ENCODE measurements at places on chromosomes 5 and 9. TPM values are rescaled to one million over a fixed set of nuclear protein-coding genes. Genes with fewer than 3 reads are reported as not detected.

- peaks cover 42% of the 10 kb centered on the region for H3K4me1 ChIP-seq
- peak overlapping the region; percentile 98 for H3K4me3 ChIP-seq
- peaks cover 16% of the 10 kb centered on the region for H3K36me3 ChIP-seq
- no peak for DNase-seq
These were observed 700 bp downstream of the SKP2 start for GRCh38 chr5:36152324-36153297.

DNA sequence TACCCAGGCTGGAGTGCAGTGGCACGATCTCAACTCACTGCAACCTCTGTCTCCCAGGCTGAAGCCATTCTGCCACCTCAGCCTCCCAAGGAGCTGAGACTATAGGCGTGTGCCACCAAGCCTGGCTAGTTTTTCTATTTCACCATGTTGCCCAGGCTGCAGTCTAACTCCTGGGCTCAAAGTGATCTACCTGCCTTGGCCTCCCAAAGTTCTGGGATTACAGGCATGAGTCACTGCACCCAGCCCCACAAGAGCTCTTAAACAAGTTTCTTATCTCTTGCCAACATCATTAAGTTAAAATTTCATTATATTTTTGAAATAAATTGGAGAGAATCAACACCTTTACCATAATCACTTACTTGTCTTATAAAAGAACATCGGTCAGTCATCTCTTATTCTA is 280.3 kb downstream of the ARHGEF28 start:
- no peak overlapping the region for H3K27ac ChIP-seq
- H3K36me3 ChIP-seq, result no peaks in the 10 kb centered on the region
- peaks cover 8% of the 10 kb centered on the region for H3K27me3 ChIP-seq
- no peak overlapping the region for H3K4me3 ChIP-seq
- no peaks in the 10 kb centered on the region for H3K4me1 ChIP-seq

Gene TTC23L
- polyA plus RNA-seq, result 0.29 TPM

DNA sequence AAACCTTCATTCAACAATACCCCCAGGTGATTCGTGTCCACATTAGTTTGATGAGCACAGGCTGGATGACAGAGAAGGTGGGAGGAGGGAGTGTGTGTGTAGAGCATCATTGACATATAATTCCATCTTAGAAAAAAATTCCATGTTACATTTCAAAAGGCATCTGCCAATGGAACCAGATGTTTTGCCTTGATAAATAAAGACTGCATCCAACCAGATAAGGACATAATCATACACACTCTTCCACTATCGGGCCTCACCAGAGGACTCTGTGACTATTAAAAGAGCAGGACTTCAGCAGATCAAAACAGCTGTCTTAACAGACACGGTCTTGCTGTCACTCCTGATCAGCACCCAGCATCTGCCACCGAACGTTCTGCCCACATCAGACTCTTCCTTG is 96.4 kb upstream of the SPIN1 start:
- no peak overlapping the region for H3K4me3 ChIP-seq
- no peaks in the 10 kb centered on the region for H3K27me3 ChIP-seq
- DNase-seq, result no peak

Gene STC2
- not detected for polyA plus RNA-seq

Gene SLC6A3
- not detected for polyA plus RNA-seq

GRCh38 chr9:131641618-131642495 is 96.5 kb downstream of the PRRT1B start:
- H3K27me3 ChIP-seq, result no peaks in the 10 kb centered on the region
- DNase-seq, result no peak
- peaks cover 26% of the 10 kb centered on the region for H3K36me3 ChIP-seq
- no peak overlapping the region for H3K4me3 ChIP-seq
- H3K4me1 ChIP-seq, result peaks cover 11% of the 10 kb centered on the region

- no peak overlapping the region for H3K4me3 ChIP-seq
- no peak overlapping the region for H3K27ac ChIP-seq
- H3K4me1 ChIP-seq, result no peaks in the 10 kb centered on the region
- no peak for DNase-seq
- H3K36me3 ChIP-seq, result no peaks in the 10 kb centered on the region
These were observed 77.5 kb upstream of the XPA start for GRCh38 chr9:97774673-97775072.

Gene ERCC6L2
- 40.7 TPM for polyA plus RNA-seq

DNA sequence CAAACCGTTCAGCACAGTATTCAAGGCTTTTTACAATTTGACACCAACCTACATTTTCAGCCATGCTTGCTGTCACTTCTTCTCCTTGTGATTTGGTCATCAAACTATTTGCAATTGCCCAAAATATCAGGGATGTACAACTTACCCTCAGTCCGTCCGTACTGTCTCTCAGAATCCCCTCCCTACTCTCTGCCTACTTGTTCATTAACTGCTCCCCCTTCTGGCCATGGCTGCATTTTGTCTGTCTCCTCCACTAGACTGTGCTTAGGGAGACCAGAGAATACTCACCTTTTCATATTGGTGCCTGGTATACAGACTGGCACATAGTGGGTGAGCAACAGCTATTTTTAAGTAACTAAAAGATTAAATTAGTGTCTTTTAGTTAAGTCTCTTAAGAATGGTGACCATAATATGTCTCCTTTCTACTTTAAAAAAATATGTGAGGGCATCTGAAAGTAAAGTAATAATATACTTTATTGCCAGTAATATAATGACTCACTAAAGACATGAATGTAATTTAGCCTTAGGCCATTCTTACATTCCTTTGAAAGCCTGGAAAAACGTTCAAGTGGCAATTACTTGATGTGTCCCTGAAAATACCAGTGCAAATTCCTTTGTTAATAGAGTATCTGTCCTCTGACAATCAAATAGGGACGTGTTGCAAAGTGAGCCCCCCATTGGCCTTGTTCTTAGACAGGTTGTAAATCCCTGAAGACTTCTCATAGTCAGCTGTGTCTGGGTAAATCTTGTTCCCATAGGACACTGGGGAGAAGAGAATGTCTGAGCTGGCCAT is 27.8 kb downstream of the PRLR start:
- H3K27ac ChIP-seq, result no peak overlapping the region
- H3K36me3 ChIP-seq, result no peaks in the 10 kb centered on the region
- no peak overlapping the region for H3K4me3 ChIP-seq
- no peaks in the 10 kb centered on the region for H3K4me1 ChIP-seq
- peak; percentile 24 for DNase-seq
- H3K27me3 ChIP-seq, result peaks cover 26% of the 10 kb centered on the region

Gene MIGA2
- 2.7 TPM for polyA plus RNA-seq

- no peaks in the 10 kb centered on the region for H3K27me3 ChIP-seq
- no peak overlapping the region for H3K27ac ChIP-seq
- H3K4me3 ChIP-seq, result no peak overlapping the region
- no peaks in the 10 kb centered on the region for H3K36me3 ChIP-seq
These were observed 447.8 kb downstream of the ENC1 start for GRCh38 chr5:74192606-74193299.

- H3K36me3 ChIP-seq, result no peaks in the 10 kb centered on the region
- DNase-seq, result no peak
- H3K4me1 ChIP-seq, result no peaks in the 10 kb centered on the region
- H3K27ac ChIP-seq, result no peak overlapping the region
These were observed 648.7 kb downstream of the IRX1 start for GRCh38 chr5:4244306-4244705.

GRCh38 chr5:72288924-72289323 is 31.1 kb downstream of the MRPS27 start:
- no peaks in the 10 kb centered on the region for H3K36me3 ChIP-seq
- DNase-seq, result no peak
- H3K4me1 ChIP-seq, result peaks cover 44% of the 10 kb centered on the region
- no peaks in the 10 kb centered on the region for H3K27me3 ChIP-seq

- DNase-seq, result no peak
- no peaks in the 10 kb centered on the region for H3K4me1 ChIP-seq
- no peaks in the 10 kb centered on the region for H3K36me3 ChIP-seq
These were observed 2174.1 kb upstream of the WWC1 start for GRCh38 chr5:166117072-166118066.

Gene CCL27
- polyA plus RNA-seq, result not detected

- no peaks in the 10 kb centered on the region for H3K4me1 ChIP-seq
- no peaks in the 10 kb centered on the region for H3K36me3 ChIP-seq
- H3K4me3 ChIP-seq, result no peak overlapping the region
- DNase-seq, result no peak
- no peaks in the 10 kb centered on the region for H3K27me3 ChIP-seq
These were observed 728.8 kb downstream of the NR2F1-AS1 start for GRCh38 chr5:92852219-92852618.

DNA sequence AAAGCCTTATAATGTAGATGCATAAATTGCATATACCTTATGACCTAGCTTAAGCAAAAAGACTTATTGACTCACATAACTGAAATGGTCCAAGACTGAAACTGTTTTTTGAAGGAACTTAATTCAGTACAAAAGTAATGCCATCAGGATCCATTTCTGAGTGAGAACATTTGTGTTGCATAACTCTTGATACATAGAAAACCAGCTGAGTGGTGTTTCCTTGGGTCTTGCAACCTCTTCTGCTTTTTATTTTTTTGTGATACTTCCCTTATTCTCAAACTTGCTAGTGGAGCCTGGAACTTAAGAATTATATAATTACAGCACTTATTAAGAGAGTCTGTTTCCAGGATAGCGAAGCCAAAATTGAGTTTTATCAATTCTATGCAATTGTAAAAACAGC is 272.0 kb downstream of the MAN2A1 start:
- H3K27me3 ChIP-seq, result no peaks in the 10 kb centered on the region
- no peak for DNase-seq
- H3K27ac ChIP-seq, result no peak overlapping the region
- no peaks in the 10 kb centered on the region for H3K4me1 ChIP-seq
- no peaks in the 10 kb centered on the region for H3K36me3 ChIP-seq

- H3K36me3 ChIP-seq, result peaks cover 9% of the 10 kb centered on the region
- H3K27ac ChIP-seq, result no peak overlapping the region
- no peak overlapping the region for H3K4me3 ChIP-seq
- DNase-seq, result no peak
These were observed 55.0 kb upstream of the SLC46A2 start for GRCh38 chr9:112945620-112946208.

DNA sequence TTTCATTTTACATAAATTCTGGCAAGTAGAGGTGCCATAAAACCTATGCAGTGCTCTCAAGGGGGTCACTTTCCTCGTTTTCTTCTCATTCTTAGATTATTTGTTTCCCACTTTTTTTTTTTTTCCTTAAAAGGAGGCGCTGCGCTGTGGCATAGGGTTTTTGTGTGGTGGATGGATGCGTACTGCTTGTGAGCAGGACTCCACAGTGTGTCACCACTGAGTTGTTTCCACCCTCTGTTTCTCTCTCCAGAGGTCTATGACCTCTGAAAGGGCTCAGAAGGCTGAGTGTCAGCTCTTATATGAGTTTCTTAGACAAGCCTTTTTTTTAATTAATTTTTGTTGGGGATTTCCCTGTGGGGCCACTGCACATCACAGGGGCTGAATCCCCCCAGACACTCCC is 13.6 kb upstream of the CLTB start:
- H3K4me3 ChIP-seq, result no peak overlapping the region
- no peak overlapping the region for H3K27ac ChIP-seq
- H3K27me3 ChIP-seq, result peaks cover 4% of the 10 kb centered on the region

GRCh38 chr9:127977884-127978647 is 2.7 kb downstream of the EEIG1 start:
- DNase-seq, result no peak
- H3K27me3 ChIP-seq, result no peaks in the 10 kb centered on the region
- peaks cover 74% of the 10 kb centered on the region for H3K4me1 ChIP-seq
- peak overlapping the region; percentile 63 for H3K27ac ChIP-seq

Gene SLC6A19
- polyA plus RNA-seq, result not detected

DNA sequence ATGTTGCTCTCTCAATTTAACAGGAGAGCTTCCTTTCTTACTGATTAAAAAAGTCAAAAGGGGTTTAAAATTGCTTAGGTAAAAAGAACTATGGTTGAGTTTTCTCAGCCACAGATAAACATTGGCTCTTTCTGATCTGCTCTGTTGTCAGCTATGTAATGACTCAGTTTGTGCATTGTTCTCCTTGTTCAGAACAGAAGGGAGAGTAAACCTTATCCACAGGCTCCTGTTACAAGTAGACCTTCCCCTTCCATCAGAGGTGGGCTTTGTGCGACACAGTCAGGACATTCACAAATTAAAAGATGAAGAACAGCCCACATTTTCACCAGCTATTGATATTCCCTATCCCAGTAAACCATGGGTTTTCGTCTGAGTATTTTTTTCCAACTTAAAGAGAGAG is 236.3 kb upstream of the SEMA6A start:
- no peak for DNase-seq
- no peaks in the 10 kb centered on the region for H3K36me3 ChIP-seq
- no peak overlapping the region for H3K27ac ChIP-seq
- no peaks in the 10 kb centered on the region for H3K27me3 ChIP-seq
- no peak overlapping the region for H3K4me3 ChIP-seq
- no peaks in the 10 kb centered on the region for H3K4me1 ChIP-seq

- no peaks in the 10 kb centered on the region for H3K27me3 ChIP-seq
- no peak overlapping the region for H3K27ac ChIP-seq
- H3K4me1 ChIP-seq, result peaks cover 9% of the 10 kb centered on the region
- no peak for DNase-seq
- no peak overlapping the region for H3K4me3 ChIP-seq
These were observed 133.2 kb upstream of the DMAC1 start for GRCh38 chr9:7932767-7933166.

GRCh38 chr5:170619869-170620268 is 116.0 kb downstream of the KCNIP1 start:
- peaks cover 12% of the 10 kb centered on the region for H3K27me3 ChIP-seq
- no peak for DNase-seq
- no peaks in the 10 kb centered on the region for H3K36me3 ChIP-seq
- H3K4me1 ChIP-seq, result peaks cover 4% of the 10 kb centered on the region
- no peak overlapping the region for H3K4me3 ChIP-seq
- H3K27ac ChIP-seq, result no peak overlapping the region

Gene NME5
- polyA plus RNA-seq, result not detected

Gene RETREG1
- 15.7 TPM for polyA plus RNA-seq

DNA sequence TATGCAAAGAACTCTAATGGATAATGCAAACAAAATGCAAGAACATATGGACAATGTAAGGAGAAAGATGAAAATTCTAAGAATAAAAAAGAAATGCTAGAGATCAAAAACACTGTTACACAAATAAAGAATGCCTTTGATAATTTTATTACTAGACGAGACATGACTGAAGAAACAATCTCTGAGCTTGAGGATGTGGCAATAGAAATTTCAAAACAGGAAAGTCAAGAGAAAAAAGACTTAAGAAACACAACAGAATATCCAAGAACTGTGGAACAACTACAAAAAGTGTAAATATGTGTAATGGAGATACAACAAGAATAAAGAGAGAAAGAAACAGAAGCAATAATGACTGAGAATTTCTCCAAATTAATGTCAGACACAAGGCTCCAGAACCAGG is 140.5 kb upstream of the ACOT12 start:
- DNase-seq, result no peak
- H3K27me3 ChIP-seq, result no peaks in the 10 kb centered on the region
- no peak overlapping the region for H3K27ac ChIP-seq
- H3K4me1 ChIP-seq, result peaks cover 36% of the 10 kb centered on the region

Gene GPR150
- polyA plus RNA-seq, result 0.61 TPM

DNA sequence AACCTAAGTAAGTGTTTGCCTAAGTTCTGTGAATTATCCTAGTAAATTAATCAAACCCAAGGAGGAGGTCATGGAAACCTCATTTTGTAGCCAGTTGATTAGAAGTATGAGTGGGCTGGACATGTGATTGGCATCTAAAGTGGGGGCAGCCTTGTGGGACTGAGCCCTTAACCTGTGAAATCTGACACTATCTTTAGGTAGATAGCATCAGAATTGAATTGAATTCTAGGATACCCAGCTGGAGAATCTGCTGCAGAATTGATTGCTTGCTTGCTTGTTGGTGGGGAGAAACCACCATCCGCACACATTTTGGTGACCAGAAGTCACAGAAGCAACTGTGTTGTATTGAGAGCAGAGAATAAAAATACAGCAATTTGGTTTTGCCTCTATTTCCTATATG is 97.0 kb downstream of the FBXL7 start:
- H3K4me1 ChIP-seq, result no peaks in the 10 kb centered on the region
- H3K27ac ChIP-seq, result no peak overlapping the region
- no peaks in the 10 kb centered on the region for H3K27me3 ChIP-seq
- H3K4me3 ChIP-seq, result no peak overlapping the region

Gene PCDHAC1
- polyA plus RNA-seq, result not detected
